ENCODE measurements at places on chromosomes 5 and 9.
A peak's percentile ranks its signal among the peaks of the same experiment; 100 is the strongest.

- DNase-seq: no peak
Observed at GRCh38 chr9:38319496-38320173, 72.9 kb upstream of the ALDH1B1 start.

GRCh38 chr9:115008536-115009270, 78.3 kb upstream of the TNFSF8 start:
- peak; percentile 39 for DNase-seq

- DNase-seq: no peak
Observed at GRCh38 chr5:97100476-97100875, 41.9 kb downstream of the LIX1 start.

- no peak for DNase-seq
Observed at GRCh38 chr5:57069115-57069835, 104.6 kb upstream of the GPBP1 start.

GRCh38 chr5:108957333-108957732, 209.6 kb downstream of the FER start:
- no peak for DNase-seq

DNA sequence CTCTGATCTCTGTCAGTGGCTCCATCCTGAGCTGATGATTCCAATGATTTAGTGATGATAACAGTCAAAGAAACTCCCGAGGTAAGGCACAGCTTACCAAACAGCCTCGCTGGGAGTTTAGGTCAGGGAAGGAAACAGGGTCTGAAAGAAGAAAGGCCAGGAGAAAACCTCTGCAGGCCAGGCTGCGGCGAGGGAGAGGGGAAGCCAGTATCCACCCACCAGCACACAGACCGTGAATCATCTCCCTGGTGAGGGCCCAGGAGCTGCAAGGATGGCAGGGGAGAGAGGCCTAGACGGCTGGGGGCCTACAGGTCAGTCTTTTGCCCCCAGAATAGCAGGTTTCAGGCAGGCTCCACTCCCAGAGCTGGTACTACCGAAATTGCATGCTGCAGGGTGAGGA, 590.5 kb downstream of the CCDC171 start:
- no peak for DNase-seq

GRCh38 chr5:104452550-104452949, 890.0 kb upstream of the NUDT12 start:
- no peak for DNase-seq

GRCh38 chr9:112997236-112997941, 14.6 kb downstream of the ZNF883 start:
- no peak for DNase-seq

DNA sequence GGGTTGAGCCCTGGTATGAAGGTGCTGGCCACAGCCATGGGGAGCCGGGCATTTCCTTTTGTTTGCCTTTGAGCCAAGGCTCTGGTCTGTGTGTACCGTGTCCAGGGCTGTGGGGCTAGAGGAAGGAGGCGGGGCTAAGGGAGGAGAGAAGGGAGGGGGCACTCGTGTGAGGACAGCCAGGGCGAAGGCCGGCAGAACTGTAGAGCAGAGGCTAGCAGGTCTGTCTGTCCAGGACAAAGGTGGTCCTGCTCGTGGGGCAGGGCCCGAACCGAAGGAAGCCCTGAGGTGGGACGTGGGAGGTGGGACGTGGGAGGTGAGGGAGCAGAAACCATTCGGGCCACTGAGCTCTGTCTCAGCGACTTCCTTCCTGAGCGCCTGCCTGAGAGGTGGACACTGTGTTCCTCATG, 41.3 kb upstream of the TESK1 start:
- DNase-seq: peak; percentile 59

DNA sequence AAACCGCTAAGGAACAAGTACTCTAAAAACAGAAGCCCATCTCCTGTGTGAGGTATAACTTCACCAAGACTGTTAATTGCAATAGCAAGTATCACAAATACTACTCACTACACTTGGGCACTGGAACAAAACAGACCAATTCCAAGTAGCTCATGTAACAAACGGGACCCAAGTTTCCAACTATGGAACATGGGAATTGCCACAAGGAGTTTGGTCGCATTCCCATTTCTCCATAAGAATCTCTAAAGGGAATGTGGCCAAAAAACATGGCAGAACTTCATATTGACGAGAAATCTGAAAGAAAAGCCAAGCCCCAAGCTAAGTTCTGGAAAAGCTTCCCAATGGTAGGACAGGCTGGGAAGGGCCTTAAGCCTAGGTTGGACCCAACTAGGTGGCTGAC, 162.5 kb downstream of the MAPKAP1 start:
- no peak for DNase-seq

DNA sequence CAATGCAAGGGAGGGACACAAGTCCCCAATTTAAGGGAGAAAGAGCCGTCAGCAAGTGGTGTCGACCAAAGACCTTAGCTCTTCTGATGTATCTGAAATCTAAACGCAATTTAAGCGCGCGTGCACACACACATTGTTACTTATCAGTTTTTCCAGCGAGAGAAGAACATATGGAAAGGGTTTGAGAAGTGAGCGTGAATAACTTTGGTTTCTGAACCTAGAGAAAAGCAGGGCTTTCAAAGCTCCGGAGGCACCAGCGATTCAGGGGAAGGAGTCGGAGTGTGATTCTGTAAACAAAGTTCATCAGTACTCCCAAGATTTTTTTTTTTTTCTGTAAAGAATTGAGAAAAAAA, 191.8 kb downstream of the MEF2C start:
- no peak for DNase-seq

GRCh38 chr9:124770359-124771020, 621 bp downstream of the NR6A1 start:
- DNase-seq: peak; percentile 47

- no peak for DNase-seq
Observed at GRCh38 chr9:69175486-69175885, 1.4 kb downstream of the TJP2 start.

- no peak for DNase-seq
Observed at GRCh38 chr5:17106521-17106920, 110.9 kb upstream of the BASP1 start.

DNA sequence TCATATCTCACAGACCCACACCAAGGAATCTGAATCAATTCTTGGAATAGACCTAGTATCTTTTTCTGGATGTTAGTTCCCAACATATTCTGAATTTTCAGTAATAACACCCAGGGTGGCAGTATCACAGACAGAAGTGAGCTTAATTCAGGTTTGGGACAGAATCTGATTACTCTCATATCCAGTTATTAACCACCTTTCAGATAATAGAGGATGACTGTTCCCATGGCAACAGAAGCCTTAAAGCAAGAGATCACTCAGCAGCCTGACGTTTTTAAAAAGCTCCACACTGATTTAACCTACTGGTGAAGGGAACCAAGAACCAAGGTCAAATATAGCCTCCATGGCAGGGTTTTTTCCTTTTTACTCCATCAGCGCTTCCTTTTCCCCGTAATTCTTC, 68.4 kb downstream of the ACTBL2 start:
- DNase-seq: no peak

GRCh38 chr9:22026696-22027095, 17.6 kb upstream of the CDKN2B start:
- no peak for DNase-seq

GRCh38 chr5:107593009-107593408, 77.7 kb downstream of the EFNA5 start:
- peak; percentile 37 for DNase-seq

DNA sequence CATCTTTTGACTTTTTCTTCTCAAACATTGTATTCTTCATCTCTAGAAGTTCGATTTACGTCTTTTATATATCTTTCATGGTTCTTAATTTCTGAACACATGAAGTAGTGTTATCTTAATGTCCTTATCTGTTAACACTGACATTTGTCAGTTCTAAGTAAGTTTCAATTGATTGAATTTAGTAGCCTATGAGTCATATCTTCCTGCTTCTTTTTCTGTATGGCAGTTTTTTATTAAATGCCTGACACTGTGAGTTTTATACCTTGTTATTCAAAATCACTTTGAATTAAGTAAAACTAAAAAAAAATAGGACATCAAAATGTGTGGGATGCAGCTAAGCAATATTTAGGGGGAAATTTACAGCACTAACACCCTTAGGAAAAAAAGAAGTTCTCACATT, 707.0 kb upstream of the ACO1 start:
- DNase-seq: no peak

DNA sequence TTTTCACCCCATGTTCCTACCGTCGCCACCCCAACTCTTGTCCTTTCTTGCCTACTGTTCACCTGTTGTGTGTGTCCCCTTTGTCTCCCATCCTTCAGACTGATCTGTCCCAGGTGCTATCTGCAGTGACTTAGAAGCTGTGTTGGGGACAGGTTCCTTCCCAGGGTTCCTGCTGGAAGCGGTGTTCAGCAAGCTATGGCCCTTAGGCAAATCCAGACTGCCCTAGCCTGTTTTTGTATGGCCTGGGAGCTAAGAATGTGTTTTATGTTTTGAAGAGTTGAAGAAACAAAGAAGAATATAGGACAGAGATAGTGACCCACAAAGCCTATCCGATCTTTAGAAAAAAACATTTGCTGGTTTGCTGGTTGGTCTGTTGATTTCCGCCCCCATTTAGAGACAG, 236.4 kb downstream of the GOLPH3 start:
- no peak for DNase-seq
